Fibroblast of skin of left biceps (primary cell): ENCODE measurements at places on chromosomes 11 and 22.

GRCh38 chr11:77090046-77090372 is 12.6 kb upstream of the OMP start:
- DNase-seq: no peak

GRCh38 chr11:69213964-69214363 is 58.2 kb downstream of the SMIM38 start:
- no peak for DNase-seq

GRCh38 chr22:24519496-24519895 is 24.4 kb downstream of the UPB1 start:
- no peak for DNase-seq

DNA sequence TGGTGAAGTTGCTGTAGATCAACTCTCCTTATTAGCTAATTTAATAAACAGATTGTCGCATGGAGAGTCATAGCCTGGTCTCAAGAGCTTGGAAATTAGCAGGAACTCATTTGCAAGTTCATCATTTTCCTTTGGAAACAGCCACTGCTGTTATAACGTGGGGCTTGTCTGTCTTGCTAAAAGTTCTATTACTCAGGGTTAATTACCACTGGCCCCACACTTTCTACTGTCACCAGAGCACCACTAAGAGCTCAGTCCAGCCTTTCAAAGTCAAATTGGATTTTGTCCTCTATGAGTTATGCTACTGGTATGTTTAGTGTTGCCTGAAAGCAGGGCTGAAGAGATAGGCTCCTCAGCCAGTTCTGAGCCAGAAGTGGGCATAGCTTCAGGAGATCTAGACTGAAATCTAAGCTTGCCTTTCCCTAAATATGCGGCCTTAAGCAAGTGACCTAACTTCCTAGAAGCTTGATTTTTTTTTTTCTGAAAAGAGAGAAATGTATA is 292.2 kb downstream of the INSC start:
- DNase-seq: no peak

- DNase-seq: no peak
These were observed 1.9 kb upstream of the DBX1 start for GRCh38 chr11:20161923-20162744.

DNA sequence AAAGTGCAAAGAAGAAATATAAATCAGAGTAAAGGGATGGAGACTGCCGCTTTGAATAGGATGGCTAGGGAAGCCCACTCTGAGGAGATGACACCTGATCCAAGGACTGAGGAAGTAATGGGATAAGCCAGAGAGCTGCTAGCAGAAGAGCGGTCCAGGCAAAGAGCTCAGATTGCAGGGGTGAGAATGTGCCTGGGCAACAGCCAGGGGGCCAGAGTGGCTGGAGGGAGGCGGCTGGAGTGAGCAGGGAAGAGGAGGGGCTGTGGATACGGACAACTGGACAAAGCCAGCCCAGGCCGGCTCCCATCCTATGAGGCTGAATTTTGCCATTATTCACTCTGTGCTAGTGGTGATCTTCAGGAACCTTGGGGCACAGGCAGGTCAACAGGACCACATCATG is 360.3 kb upstream of the SYN3 start:
- no peak for DNase-seq

- DNase-seq: no peak
These were observed 9.6 kb upstream of the PTS start for GRCh38 chr11:112216561-112217105.

DNA sequence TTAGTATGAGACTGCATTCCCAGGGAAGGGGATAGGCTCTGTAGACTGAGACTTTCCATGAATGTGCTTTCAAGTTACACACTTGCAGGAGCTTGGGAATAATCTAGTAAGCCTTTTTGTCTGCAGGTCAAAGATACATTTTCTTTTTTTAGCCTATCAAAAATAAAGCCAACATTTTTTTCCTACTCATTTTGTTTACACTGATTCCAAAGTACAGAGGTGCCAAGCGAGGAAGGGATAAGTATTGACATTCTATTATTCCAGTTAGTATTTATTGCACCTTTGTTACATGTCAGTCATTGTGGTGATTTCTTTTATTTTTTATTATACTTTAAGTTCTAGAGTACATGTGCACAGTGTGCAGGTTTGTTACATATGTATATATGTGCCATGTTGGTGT is 413.0 kb upstream of the CHORDC1 start:
- no peak for DNase-seq

- DNase-seq: peak; percentile 91
These were observed 97.9 kb downstream of the PDHX start for GRCh38 chr11:35014346-35014745.

- DNase-seq: no peak
These were observed 2.9 kb downstream of the CCDC86 start for GRCh38 chr11:60844870-60845221.

- no peak for DNase-seq
These were observed 18.6 kb upstream of the CHORDC1 start for GRCh38 chr11:90241414-90241813.

DNA sequence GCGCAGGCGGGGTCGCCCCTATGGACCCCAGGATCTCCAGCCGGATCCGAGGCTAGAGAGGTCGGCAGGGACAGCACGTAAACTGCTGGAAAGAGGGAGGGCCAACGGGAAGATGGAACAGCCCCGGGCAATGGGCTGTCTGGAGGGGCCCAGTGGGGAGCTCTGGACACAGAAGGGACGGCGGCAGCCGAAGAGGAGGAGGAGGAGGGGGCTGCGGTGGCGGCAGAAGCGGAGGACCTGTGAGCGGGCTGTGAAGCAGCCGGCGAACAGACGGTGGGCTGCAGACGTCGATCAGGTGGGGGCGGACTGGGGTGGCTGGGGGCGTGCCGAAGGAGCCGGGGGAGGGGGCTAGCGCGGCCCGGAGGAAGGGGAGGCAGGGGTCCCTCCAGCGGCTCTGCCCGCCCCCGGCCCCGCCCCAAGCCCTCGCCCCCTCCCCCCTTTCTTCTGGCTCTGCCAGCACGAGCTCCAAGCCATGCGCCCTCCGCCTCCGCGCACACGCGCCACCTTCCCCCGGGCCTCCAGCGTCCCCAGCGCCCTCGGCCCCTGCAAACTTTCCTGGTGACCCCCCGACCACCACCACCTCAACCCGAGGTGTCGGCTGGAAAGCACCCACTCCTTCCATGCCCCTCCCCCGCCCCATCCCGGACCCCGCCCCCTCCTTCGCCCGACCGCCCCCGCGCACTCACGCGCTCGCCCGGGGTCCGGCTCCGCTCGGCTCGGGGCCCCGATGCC is 432 bp downstream of the TNKS1BP1 start:
- no peak for DNase-seq

DNA sequence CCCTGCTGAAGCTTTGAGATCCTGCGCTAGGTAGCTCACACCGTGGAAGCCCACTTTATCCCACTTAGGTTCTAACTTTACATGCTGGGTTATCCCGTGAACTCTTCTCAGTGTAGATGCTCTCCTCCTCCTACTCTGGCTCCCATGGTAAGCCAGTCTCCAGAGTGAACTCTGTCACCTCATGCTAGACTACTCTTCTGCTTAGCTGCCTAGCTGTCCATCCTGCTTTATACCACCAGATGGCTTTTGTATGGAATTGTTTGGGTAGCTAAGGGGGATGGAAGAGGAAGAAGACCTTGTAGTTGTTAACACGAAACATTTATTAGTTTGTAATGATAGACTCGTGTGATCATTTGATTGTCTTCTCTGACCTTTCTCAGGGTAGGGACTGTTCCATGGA is 46.8 kb downstream of the EMSY start:
- DNase-seq: no peak

- no peak for DNase-seq
These were observed 847 bp downstream of the ME3 start for GRCh38 chr11:86671531-86672006.

GRCh38 chr11:61647529-61647928 is 32.7 kb upstream of the DAGLA start:
- no peak for DNase-seq

GRCh38 chr11:110524238-110524637 is 94.5 kb downstream of the FDX1 start:
- DNase-seq: peak; percentile 72

DNA sequence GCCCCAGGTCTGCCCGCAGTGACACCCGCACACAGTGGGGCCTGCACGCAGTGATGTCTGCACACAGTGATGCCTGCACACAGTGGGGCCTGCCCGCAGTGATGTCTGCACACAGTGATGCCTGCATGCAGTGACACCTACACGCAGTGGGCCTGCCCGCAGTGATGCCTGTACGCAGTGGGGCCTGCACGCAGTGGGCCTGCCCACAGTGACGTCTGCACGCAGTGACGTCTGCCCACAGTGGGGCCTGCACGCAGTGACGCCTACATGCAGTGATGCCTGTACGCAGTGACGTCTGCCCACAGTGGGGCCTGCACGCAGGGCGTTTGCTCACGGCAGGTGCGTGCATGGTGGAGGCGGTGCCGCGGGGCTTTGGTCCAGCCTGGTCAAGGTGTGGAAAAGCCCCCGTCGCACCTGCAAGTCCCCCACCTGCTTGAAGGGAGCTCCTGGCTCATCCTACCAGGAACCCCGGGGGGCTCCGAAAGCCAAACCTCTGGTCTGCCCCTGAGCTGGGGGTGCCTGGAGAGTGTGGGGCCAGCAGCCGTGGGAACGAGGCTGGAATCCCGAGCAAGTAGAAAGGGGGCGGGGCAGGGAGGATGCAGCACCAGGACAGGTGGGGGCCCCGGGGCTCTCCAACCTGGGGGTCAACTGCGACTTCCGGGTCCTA is 8.9 kb upstream of the SYT8 start:
- no peak for DNase-seq

- no peak for DNase-seq
These were observed 12.2 kb downstream of the TEAD1 start for GRCh38 chr11:12686246-12687060.

DNA sequence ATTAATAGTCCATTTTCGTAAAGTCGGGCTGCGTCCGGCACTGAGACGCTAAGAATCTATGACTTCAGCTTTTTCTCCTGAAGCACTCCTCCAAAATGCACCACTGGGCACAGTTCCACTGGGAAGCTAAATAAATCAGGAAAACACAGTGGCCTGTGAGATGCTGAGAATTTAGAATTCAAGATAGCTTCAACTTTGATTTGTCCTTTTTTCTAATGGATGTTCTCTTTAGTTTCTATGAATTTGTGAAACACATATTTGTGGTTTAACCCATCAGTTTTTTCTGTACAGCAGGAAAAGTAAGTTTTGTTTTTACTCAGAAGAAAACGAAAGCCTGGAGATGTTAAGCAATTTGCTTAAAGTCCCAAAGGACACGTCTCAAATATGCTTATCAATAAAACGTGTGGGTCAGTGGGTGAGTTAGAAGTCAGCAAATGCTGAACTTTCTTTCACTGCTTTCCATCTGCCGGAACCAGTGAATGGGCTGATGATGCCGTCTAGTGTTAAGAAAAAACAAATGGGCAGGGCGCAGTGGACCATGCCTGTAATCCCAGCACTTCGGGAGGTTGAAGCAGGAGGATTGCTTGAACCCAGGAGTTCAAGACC is 40.7 kb upstream of the CLMP start:
- DNase-seq: peak; percentile 53

- DNase-seq: no peak
These were observed 30.1 kb downstream of the ARHGAP8 start for GRCh38 chr22:44782363-44782963.
